ENCODE measurements at places on chromosomes 4 and X.

DNA sequence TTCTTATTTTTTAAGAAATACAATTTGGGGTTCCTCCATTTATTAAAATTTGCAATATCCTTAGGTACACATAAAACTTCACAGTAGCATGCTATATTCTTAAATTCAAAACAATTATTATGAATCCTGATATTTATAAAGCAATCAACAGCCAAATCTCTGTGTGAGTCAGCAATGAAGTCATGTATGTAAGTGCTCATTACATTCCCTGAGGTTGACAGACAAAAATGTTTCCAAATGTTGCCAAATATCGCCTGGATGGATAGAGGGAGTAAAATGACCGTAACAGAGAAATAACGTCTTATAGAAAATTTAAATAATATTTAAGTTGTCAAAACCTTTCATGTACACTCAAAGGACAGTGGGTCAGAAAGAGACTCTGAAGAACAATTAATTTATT, 220.0 kb downstream of the PCDH18 start:
- DNase-seq: no peak

- DNase-seq: no peak
Observed at GRCh38 chr4:11741190-11741652, 312.5 kb upstream of the HS3ST1 start.

GRCh38 chr4:94732358-94732698, 25.4 kb upstream of the BMPR1B start:
- DNase-seq: no peak

GRCh38 chr4:149709640-149710039, 106.0 kb downstream of the IQCM start:
- no peak for DNase-seq

DNA sequence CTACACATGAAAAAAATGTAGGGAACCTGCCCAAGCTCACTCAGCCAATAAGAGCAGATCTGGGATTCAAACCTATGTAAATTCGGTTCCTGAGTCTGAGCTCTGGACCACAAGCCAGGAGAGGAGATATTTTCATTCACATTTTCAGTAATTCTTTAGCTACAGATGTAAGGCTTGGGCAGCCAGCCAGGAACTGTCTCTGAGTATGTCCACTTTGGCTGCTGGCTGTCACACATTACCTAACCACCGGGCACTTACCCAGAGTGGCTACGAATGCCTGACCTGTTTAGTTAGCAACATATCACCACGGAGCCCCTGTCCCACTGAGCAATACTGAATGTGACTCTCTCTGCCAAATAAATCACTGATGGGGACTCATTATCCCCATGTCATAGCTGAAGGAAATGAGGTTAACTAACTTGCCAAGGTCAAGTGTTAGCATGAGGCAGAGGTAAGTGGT, 15.3 kb downstream of the USP46 start:
- DNase-seq: peak; percentile 6

DNA sequence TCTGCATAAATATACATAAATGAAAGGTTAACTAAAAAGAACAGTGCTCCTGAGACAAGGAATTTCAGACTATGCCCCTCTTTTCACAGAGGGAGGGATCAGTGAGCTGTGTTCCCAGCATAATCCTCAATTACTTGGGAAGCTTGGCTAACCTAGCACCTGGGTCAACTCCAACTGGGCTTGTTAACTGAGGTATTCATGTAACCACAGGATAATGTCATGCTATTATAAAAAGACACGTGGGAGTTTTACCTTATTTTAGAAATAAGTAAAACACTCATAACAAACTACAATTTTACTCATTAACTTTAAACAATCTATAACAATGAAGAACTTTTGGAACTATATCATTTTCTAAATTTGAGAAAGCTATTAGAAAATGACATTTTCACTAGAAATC, 48.6 kb downstream of the RPGR start:
- no peak for DNase-seq

DNA sequence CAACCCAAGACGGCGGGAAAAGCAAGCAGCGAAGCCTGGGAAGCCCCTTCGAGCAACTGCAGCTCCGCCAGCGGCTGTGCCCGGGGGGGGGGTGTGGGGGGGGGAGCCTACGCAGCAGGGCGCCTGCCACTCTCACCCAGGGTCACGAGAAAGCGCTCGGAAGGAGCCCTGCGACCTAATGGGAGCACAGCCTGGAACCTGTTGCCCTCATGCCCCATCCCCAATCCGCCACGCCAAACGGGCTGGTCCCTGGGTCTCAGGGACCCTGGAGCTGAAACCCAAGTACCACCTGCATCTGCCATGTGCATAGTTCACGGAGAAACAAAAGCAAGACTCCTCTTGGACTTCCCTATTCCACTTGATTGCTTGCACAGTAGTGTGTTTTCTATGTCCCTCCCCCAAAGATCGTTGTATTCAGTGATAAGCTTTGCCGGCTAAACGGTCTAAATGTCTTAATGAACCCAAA, 359 bp upstream of the GAB3 start:
- no peak for DNase-seq
